ENCODE measurements at places on chromosomes 4 and X. TPM values are rescaled to one million over a fixed set of nuclear protein-coding genes. Genes with fewer than 3 reads are reported as not detected.

NR0B1 gene
- total RNA-seq, result not detected

TMEM271 gene
- total RNA-seq, result not detected

MAP9 gene
- total RNA-seq, result 6.5 TPM

TLR10 gene
- not detected for total RNA-seq

ATOH1 gene
- total RNA-seq, result not detected

All from activated naive CD4-positive, alpha-beta T cell treated with anti-CD3 and anti-CD28 coated beads, Interleukin-2, amount 50 U/mL, for 72 hours (primary cell).